ENCODE measurements at places on chromosomes 1 and 21.

DNA sequence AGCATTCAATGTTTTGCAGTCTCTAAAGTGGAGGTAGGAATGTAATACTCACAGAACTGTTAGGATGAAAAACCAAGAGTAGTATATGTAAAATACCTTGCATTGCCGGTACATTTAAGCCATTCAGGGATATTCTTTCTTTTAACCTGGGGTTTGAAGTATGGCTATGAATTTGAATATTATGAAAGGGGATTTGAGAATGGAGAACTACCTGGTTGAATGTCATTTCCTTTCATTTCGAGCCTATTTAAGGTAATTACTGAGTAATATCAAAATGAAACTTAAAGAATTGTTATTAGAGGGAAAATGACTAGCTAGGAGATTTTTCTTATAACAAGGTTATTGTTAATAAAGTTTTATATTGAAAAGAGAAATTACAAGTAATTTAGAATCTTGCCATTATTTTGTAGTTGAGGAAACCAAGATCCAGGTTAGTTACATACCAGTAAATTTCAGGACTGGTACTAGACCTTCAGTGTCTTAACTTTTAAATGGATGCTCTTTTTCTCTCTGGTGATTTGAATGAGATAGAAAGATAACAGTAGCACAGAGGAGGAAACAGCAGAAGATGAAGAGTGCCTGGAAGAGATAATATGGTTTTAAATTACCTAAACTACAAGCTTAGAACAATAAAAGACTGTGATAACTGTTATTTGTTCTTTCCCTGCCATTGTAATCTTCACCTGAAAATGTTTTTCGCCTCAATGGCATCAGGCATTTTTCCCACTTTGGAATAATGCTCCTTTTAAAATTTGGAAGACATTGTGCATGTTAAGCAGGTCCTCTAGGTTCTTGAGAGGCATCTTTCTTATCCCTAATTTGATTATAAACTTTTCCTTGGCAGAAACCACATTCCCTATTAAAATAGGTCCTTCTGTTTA lies 103.2 kb downstream of the PKN2 start:
- DNase-seq = no peak

GRCh38 chr1:77625250-77625649 lies 57.2 kb downstream of the ZZZ3 start:
- no peak for DNase-seq

GRCh38 chr1:115126516-115126915 lies 37.2 kb upstream of the TSPAN2 start:
- DNase-seq = no peak

GRCh38 chr1:53057127-53057526 lies 4.9 kb upstream of the PODN start:
- peak; percentile 33 for DNase-seq

GRCh38 chr1:94106716-94107115 lies 14.2 kb downstream of the ABCA4 start:
- DNase-seq = no peak

- no peak for DNase-seq
Observed at GRCh38 chr1:53140451-53140850, 2.0 kb downstream of the SLC1A7 start.

DNA sequence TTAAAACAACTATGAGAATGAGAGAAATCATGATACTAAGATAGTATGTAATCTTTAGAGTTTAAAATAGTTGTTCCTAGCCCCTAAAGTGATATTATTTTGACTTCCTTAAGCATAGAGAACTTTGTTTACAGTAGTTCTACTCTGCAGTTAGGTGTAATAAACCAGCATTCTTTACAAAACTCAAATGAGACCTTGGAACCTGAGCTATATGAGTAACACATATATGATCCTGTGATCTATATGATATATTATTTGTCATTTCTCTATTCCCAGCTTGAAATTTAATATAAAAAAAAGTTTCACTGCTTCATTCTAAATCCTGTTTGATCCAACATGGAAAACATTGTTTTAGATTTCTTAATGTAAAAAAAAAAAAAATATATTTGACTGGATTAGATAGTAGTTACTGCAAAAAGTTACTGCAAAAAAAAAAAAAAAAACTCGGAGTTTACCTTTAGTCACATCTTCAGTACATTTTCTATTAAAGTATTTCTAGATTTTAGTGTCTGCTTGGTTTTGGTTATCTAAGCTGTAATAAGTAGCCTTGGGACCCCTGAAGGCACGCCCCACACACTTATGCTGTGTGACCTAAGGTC lies 463.8 kb downstream of the USP25 start:
- DNase-seq = no peak
